Tibial artery (tissue), 4 donors: ENCODE measurements at places on chromosomes 13 and 19.

DNA sequence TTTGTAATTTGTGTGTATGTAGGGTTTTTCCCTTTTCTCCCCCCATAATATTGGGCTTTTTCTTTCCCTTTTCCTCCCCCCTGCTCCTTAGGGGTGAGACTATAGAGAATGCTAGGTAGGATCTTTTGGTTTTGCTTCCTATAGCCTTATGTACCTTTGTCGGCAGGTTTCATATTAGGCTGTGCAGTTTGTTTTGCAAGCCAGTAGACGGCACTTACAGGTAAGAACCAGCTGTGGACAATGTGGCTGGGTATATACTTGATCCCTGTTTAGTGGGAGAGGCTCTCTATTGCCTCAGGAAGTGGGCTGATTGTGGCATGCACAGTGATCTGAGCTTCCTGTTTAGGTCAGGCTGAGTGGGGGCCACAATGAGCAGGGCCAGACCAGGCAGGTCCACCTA, 359.2 kb upstream of the OBI1 start:
- DNase-seq, result no peak

GRCh38 chr19:28542394-28543243, 670.3 kb downstream of the UQCRFS1 start:
- DNase-seq, result no peak

- no peak for DNase-seq
These were observed 276.0 kb downstream of the FOXO1 start for GRCh38 chr13:40390401-40390916.

DNA sequence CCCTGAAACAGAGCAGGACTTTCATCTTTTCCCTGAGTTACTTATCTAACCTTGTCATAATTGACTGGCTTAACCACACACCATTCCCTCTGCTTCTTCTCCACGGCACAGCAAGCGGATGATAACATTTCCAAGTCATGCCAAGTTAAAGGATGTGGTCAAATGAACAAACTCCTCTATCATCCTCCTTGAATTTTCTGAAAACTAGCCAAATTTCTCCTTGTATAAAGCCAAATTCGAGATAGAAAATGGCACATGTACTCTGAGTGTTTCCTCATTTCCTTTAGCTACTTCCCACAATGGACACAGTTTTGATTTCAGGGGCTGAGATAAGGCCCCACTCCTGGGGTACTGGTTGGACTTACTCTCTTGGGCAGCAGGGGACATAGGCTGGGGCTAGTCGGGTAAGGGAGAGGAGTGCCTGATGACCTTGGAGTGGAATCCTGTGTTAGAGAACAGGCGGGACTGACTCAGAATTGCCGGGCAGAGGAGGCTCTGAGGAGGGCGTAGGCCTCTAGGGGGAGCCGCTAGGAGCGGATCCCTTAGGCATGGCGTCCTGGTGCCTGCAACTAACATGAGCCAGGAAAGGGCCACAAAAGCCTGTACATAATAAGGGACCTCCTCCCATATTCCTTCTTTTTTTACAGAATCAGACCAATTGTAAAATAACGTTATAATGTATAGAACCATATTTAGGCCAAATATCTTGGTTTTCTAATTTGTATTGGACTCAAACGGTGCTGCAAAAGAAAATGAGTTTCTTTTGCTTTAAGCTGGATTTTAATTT, 20.3 kb upstream of the TMTC4 start:
- DNase-seq, result no peak

DNA sequence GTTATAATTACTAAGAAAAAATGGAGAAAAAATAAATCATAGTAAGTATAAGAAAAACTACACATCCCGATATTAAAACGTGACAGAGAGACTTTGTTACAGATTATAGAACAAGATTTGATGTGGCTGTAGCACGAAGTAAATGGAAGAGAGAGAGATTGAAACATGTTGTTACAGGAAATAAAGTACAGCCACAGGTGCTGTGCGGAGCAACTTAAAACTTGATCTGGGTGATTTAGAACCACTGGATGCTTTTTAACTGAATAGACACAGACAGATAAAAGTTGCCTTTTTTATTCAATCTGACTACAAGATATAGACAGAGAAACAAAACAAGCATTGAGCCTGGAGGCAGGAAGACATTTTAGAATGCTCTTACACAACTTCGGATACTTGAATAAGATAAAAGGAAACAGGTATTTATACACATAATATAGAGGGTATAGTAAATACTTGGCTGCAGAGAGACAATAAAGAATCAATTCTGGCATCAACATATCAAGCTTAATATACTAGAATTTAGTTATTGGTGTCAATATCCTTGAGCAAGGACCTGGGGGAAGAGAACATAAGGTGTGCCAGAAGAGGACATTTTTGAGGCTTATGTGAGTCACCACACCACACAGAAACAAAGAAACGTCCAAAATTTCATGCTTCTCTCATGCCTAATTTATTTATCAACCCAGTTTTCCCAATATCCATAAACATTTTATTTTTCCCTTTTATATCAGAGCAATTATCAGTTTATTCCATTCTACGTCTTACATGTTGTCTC, 548.5 kb downstream of the SLITRK1 start:
- no peak for DNase-seq

DNA sequence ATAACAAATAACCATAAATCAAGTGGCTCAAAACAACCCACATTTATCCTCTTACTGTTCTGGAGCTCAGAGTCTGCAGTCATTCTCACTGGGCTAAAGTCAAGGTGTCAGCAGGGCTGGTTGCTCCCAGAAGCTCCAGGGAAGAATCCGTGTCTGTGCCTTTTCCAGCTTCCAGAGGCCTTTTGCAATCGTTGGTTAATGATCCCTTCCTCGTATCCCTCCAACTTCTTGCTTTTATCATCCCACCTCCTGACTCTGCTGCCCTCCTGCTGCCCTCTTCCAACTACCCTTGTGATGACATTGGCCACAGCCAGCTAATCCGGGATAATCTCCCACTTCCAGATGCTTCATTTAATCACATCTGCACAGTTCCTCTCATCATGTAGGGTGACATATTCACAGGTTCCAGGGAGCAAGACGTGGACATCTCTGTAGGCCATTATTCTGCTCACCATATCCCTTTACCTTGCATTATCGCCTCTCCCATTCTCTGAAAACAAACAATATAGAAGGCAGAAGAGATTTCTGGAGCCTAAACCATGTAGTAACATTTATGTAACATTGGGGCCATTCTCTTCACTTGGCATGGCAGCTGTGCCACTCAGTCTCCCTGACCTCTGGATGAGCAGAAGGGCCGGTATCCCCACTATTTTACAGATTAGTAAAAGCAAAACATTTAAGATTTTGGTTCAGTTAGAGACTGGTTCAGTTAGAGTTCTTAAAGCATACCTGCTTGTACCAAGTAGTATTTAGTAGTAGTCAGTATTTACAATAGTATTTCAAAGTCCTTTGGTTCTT, 53.5 kb downstream of the RFC3 start:
- no peak for DNase-seq

GRCh38 chr13:112873851-112874750, 94.9 kb upstream of the MCF2L start:
- peak; percentile 78 for DNase-seq

- DNase-seq, result no peak
These were observed 7.6 kb downstream of the KANK3 start for GRCh38 chr19:8335343-8336071.

GRCh38 chr19:41159881-41160280, 33.1 kb upstream of the CYP2S1 start:
- DNase-seq, result no peak

GRCh38 chr13:99254830-99255229, 3.3 kb downstream of the GPR18 start:
- no peak for DNase-seq

DNA sequence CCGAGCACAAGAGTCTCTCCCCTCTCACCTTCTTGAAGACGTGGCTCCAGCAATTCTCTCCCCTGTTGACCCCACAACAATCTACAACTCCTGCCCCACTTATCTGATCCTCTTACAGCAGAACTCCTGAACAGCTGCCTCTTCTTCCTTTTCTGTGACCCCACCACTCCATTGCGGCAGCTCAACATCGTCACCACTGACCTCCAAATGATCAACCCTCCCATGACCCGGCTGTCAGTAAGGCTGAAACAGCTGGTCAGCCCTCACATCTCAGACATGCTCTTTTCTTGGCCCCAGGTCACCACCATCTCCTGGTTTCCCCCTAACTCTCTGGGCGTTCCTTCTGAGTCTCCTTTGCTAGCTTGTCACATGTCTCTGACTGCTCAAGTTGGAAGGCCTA, 1.8 kb downstream of the EXOSC5 start:
- DNase-seq, result no peak

- DNase-seq, result peak; percentile 70
These were observed 697 bp upstream of the DGKH start for GRCh38 chr13:42047561-42048341.

DNA sequence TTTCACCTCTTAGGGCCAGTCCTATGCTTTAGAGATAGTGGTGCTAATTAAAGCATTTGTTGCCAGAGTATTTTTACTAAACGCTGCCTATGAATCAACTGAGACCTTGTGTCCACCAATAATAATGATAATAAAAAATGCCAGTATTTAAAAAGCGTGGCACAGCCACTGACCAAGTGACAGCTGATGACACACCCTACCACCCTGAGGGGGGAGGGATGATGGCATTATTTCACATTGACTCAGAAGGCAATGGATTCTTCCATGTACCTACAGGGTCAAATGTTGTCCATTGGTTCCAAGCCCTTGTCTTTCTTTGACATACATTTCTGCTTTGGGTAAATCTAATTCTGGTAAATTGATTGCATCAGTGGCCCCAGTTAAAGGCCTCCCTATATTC, 384.4 kb downstream of the DLEU7 start:
- DNase-seq, result no peak

DNA sequence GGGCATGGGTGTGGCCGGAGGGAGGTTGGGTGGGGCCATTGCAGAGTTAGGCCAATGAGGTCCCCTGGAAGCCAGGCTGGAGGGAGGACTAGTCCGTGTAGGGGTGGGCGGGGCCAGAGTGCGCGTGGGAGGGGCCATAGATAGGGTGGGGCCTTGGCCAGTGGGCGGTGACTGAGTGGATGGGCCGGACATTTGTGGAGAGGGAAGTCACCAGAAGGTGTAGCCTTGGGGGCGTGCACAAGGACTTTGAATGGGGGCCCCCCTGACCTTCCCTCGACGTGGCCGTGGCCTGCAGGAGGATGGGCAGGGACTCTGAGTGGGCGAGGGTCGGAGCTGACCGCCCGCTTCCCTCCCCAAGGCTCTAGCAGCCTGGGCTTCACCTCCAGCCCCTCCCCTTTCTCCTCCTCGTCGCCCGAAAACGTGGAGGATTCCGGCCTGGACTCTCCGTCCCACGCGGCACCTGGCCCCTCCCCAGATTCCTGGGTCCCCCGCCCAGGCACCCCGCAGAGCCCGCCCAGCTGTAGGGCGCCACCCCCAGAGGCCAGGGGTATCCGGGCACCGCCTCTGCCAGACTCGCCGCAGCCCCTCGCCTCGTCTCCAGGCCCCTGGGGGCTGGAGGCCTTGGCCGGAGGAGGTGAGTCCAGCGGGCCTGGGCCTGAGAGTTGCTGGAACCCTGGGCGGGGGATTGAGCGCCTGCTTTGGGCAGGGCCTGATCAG, 16.5 kb upstream of the B3GNT3 start:
- DNase-seq, result peak; percentile 73

DNA sequence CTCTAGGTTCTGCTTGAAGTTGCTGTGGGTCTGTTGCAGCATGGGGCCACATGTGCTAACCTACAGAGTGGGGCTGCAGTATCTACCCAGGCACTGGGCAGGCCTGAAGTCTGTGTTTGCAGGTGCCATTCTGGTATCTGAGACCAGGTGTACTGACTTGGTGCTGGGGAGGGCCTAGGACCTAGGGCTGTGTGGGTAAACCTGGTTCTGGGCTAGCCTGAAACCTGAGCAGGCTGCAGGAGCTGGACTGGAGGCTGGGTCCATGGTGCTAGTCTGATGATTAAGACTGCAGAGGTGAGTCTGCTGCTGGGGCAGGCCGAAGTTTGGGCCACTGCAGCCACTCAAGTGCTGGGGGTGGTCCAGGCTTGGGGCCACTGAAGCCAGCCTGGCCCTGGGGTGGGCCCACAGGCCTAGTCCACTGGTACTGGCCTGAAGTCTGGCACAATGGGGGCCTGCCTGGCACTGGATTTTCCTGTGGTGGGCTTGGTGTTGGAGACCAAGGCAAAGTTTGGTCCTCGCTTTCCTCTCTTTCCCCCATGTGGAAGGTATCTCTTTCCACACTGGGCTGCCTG, 310.6 kb downstream of the NDFIP2 start:
- DNase-seq, result no peak

GRCh38 chr13:79124183-79124582, 281.9 kb downstream of the RBM26 start:
- DNase-seq, result no peak

DNA sequence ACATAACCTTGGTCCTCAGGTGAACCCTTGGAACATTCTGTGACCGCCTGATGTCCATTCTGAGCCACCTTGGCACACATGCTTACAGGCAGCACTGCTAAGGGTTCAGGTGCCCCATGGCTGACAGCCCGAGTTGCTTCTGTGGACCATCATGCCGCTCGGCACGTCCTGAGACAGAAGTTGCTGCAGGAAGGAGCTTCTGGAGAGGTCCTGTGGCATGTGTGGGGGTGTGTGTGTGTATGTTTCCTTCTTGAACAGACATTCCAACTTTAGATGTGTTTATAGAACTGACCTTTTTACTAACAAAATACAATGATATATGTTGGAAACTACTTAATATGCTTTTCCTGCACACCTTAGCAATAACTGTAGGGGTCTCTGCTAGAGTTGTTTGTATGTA, 4.8 kb upstream of the C1QTNF9 start:
- no peak for DNase-seq

DNA sequence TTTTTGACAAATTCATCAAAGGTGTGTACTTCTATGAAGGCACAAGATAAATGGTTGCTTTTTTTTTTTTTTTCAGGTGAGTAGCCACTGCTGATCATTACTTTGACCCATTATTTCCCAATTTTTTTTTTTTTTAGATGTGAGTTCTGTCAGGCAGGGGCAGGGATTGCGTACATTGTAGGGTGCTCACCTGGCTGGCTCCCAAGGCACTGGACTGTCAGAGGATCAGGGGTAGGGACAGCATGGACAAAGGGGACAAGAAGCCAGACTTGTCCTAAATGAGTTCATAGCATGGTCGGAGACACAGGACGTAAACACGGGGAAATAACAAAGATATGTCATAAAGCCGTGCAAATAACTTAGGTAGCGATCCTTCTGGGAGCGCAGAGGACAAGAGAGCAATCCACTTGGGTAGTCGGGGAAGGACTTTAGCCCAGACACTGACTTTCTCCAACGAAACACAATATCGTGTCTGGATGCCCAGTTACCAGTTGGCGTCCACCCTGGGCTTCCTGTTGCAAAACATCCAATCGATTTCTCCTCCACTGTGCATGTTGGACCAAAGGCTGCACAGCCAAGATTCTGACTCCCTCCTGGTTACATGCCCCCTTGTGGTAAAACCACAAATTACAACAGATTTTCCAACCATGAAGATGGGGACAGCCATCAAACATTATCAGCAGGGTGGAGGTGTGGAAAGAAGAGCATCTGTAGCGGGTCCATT, 27.5 kb upstream of the KATNAL1 start:
- DNase-seq, result no peak
